ENCODE measurements at places on chromosomes 1 and 21.

GRCh38 chr1:19390166-19390850 is 78.2 kb downstream of the SLC66A1 start:
- DNase-seq = no peak

DNA sequence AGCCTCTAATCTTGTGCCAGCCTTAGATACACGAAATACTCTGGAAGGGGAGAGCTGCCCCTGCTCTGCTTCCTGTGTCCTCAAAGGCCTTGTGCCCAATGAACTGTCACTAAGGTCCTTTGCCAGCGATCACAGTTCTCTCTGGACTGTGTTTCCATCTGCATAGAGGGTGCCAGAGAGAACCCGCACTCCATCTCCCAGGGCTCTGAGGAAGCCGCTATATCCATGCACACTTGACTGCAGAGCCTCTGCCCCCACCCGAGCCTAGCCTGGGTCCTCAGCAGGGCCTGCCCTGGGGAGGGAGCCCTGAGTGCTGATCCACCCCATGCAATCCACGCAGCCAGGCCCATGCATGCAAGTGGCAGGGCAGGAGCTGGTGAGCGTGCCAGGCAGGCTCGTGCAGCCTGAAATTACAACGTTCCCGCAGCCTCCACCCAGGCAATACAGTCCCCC is 30.6 kb upstream of the KIF21B start:
- no peak for DNase-seq

GRCh38 chr1:1347663-1348419 is 1.4 kb downstream of the DVL1 start:
- DNase-seq = no peak

- DNase-seq = no peak
These were observed 40.3 kb downstream of the KIF1B start for GRCh38 chr1:10250663-10251062.

DNA sequence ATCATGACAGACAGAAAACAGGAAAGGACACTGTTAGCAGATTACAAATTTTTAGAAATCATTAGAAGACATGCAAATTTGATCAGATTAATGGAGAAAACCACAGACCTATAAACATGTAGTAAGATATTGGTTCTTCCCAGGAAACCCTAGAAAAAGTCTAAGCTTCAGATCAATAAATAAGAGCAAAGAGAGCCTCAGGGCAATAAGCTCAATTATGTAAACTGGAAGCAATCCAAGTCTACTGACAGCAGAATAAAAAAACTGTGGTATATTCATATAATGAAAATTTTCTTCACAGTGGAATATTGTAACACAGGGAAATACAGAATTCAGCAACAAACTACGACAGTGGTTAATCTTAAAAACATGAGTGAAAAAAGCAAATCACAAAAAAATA is 36.3 kb downstream of the NRDC start:
- DNase-seq = no peak
